Right renal pelvis (tissue), 4 donors: ENCODE measurements at places on chromosomes 3 and 15. TPM values are rescaled to one million over a fixed set of nuclear protein-coding genes. Genes with fewer than 3 reads are reported as not detected.

FILIP1L gene
- 24.4 TPM for polyA plus RNA-seq

P2RY13 gene
- 2.2 TPM for polyA plus RNA-seq

DAZL gene
- 0.01 TPM for polyA plus RNA-seq

CPNE9 gene
- polyA plus RNA-seq, result 0.08 TPM

SPINK8 gene
- not detected for polyA plus RNA-seq

AGTR1 gene
- polyA plus RNA-seq, result 28.1 TPM

FEZF2 gene
- not detected for polyA plus RNA-seq

IMPG2 gene
- 0.44 TPM for polyA plus RNA-seq

CFAP91 gene
- 24.1 TPM for polyA plus RNA-seq

SOX14 gene
- polyA plus RNA-seq, result not detected

CEP97 gene
- polyA plus RNA-seq, result 14.4 TPM

PYGO1 gene
- 18.0 TPM for polyA plus RNA-seq

KCNH8 gene
- 1.00 TPM for polyA plus RNA-seq

IL17RC gene
- 33.2 TPM for polyA plus RNA-seq

PPP2R3A gene
- polyA plus RNA-seq, result 24.6 TPM

GRAMD1C gene
- 17.2 TPM for polyA plus RNA-seq

CXCR6 gene
- 0.30 TPM for polyA plus RNA-seq

CHRNA7 gene
- polyA plus RNA-seq, result 11.1 TPM

NAALADL2 gene
- polyA plus RNA-seq, result 19.9 TPM

CCDC54 gene
- polyA plus RNA-seq, result not detected

ULK4 gene
- polyA plus RNA-seq, result 4.4 TPM

WDR48 gene
- polyA plus RNA-seq, result 104 TPM

PGBD4 gene
- polyA plus RNA-seq, result 2.2 TPM

TMEM212 gene
- polyA plus RNA-seq, result not detected

CCNB2 gene
- 43.8 TPM for polyA plus RNA-seq

SPINT1 gene
- 72.3 TPM for polyA plus RNA-seq
